ENCODE measurements at places on chromosomes 7 and 10.
A peak's percentile ranks its signal among the peaks of the same experiment; 100 is the strongest.

DNA sequence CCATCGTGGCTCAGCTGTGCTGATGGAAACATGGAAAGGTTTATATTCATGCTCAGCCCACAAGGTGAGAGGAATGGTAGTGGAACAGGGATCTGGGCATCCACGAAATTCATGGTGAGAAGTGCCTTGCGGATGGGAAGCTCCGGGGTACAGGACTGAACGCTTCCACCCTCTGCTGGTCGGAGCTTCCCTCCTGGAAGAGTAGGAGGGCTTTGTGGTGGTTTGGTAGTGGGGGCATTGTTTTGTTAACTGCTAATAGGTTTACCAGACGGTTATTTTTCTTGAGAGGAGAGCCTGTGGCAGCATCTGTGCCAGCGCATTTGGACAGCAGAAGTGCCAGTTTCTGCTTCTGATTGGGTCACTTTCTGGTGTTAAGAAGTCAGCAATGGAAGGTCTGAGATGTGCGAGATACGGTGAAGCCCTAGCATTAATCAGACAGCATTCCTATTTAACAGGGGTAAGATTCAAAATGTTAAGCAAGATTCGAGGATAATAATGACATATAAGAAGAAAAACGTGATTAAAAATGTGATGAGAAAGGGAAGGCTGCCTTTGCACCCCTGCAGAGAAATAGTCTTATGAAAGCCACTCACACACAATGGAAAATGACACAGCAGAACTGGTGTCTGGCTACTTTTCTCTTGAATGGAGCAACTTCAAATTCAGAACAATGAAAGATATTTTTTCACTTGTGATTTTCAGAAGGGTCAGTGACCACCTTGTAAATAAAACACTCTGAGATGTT is 17.7 kb downstream of the ABCA13 start:
- DNase-seq, result no peak

GRCh38 chr10:7606951-7607404 is 59.8 kb downstream of the ITIH5 start:
- no peak for DNase-seq

- DNase-seq, result no peak
These were observed 117.4 kb upstream of the GPR26 start for GRCh38 chr10:123548770-123549169.

DNA sequence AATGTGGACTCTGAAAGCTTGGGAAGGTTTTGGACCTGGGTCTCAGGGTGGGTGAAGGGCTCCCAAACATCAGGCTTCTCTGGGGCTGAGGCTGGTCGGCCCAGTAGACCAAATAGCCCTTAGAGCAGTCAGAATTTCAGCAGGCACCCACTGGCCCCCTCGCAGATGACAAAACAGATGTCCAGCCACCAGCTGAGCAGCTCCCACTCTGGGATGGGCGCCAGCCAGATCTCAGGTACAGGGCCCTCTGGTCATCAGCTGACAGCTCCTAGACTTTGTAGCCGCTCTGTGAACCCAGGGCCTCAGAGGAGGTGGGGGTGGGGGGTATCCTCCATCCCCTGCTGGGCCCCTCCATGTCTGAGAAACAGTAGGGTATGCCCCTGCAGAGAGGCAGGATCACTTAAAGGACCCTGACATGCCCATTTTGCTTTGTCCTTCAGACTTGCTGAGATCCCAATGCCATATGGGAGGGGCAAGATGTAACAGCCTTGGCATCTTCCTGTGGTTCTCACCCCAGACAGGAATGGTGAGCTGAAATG is 26.5 kb downstream of the HSPA12A start:
- no peak for DNase-seq

DNA sequence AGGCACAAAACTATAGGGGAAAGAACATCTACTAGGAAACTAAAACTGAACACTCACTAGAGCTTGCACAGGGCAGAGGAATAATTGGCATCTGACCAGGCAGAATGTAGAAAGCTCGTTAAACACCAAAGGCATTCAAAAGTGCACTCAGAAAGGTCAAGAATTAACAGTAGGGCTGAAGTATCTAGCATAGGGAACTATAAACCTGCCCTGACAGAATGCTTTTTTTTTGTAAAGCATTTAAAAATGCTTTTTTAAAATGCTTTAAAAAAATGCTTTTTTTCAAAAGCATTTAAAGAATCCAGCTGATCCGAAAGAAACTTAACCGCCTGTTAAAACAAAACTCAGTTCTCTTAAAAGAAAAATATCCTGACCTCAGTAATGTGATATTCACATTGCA is 74.6 kb upstream of the EGFR start:
- DNase-seq, result no peak

GRCh38 chr7:43888993-43889945 is 17.1 kb downstream of the URGCP start:
- DNase-seq, result no peak

GRCh38 chr7:148084138-148084537 is 506.4 kb upstream of the C7orf33 start:
- DNase-seq, result peak; percentile 27

DNA sequence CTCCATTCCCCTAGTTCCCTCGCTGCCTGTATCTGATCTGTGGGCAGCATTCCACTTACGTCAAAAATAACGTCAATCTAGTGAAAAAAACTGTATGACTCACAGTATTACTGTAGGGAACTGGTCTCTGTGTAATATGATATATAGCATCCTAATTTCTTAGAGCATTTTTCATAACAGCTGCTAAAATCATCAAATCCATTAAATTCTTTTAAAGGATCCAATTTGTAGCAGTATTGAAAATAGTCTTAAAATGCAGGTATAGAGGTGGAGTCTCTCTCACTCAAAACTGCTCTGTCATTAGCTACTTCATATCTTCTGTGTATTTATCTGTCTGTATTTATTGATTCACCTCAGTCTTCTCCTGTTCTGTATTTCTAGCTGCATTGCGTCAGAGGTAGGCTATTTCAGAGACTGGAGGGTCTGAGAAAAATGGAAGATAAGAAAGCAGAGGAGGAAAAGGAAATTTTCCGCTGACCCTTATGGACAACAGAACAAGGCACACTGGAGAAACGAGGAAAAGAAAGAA is 59.9 kb downstream of the PON1 start:
- no peak for DNase-seq

DNA sequence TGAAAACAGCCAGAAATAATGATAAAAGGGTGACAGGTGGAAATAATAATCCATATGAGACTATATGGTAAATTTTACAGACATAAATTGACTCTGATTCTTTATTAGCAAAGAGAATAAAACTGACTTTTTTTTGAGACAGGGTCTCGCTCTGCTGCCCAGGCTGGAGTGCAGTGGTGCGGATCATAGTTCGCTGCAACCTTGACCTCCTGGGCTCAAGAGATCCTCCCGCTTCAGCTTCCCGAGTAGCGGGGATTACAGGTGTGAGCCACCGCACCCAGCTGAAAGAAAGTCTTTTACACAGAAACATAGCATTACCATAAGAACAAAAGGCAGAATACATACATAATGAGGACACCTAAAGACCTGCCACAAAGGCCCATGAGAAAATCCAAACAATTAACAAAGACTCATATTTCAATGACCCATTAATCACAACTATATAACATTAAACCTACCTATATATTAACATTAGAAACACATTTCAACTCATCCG is 51.5 kb upstream of the DIP2C start:
- no peak for DNase-seq

GRCh38 chr10:24205821-24206220 is 3.1 kb upstream of the KIAA1217 start:
- no peak for DNase-seq

GRCh38 chr10:47309408-47310089 is 9.6 kb downstream of the GDF10 start:
- no peak for DNase-seq

- no peak for DNase-seq
These were observed 340.2 kb downstream of the KCNMA1 start for GRCh38 chr10:77297393-77297739.

DNA sequence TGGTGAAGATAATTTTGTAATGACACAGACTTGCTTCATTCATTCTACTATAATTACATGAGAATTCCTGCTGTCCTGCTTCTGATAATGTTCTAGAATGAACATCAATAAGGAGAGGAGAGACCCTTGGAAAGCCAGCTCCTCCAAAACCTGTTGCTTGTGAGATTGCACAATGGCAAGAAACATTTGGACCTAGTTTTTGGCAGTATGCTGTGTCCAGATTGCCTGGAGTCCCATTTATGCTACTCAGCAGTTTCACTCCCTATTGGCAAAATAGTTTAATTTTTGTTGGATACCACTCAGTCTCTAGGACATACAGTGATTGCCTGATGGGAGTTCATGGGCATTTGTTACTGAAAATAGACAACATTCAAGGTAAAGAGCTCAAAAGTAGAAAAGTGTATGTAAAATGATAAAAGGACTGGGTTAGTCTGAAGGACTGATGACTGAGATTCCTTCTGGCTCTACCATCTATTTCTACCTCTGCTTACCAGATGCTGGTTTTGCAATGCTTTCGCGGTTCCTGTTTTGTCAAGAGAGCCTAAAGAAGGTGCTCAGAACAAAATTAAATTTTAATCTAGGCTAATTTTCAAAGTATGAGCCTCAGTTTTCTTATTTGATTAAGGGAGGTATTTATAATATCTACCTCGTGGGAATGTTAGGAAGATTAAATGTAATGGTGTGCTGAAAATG is 8.0 kb upstream of the ACTR3B start:
- DNase-seq, result no peak

- no peak for DNase-seq
These were observed 562.1 kb downstream of the DNAJB6 start for GRCh38 chr7:157898802-157899505.

- no peak for DNase-seq
These were observed 90.2 kb downstream of the GPR85 start for GRCh38 chr7:112996331-112996871.
